HCEC 1CT (cell line): ENCODE measurements at places on chromosomes 1 and 21.

GRCh38 chr1:41239988-41240610 is 2.0 kb downstream of the SCMH1 start:
- peak; percentile 65 for DNase-seq

GRCh38 chr1:16721871-16722641 is 18.3 kb upstream of the RNU1-4 start:
- no peak for DNase-seq

GRCh38 chr1:246096356-246096755 is 410.7 kb downstream of the SMYD3 start:
- no peak for DNase-seq

DNA sequence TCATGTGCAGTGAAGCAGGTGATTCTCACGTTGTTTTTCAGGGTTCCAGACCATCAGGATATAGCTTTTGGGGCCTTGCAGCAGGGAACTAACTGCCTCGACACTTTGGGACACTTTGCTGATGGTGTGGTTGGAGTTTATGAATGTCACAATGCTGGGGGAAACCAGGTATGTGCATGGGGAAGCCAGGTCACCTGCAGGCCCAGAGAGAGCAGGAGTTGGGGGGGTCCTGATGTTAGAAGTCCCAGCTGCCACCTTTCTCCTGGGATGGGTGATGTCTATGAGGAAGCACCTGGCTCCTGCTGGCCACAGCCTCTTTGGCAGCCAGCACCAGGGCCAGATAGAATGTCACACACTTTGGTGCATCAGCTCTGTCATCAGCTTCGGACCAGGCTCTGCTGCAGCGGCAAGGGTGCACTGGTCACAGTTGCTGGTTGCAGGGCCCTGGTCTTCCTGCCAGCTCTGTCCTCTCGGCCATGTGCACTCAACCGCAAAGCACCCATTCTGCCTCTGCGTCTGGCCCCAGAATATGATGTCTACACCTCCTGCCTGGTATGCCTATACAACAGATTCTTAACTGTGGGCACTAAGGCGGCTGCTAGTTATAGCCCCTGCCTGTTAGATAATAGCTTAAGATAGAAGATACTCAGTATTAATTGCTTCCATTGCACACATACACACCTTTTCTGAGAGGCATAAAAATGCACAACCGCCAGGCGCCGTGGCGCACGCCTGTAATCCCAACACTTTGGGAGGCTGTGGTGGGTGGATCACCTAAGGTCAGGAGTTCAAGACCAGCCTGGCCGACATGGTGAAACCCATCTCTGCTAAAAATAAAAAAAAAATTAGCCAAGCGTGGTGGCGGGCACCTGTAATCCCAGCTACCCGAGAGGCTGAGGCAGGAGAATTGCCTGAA is 160.7 kb downstream of the PGBD5 start:
- DNase-seq: no peak
